ENCODE measurements at places on chromosomes 7 and 10. TPM values are rescaled to one million over a fixed set of nuclear protein-coding genes. Genes with fewer than 3 reads are reported as not detected.

FKBP9 gene
- not detected for total RNA-seq

ZNF804B gene
- not detected for total RNA-seq

TBRG4 gene
- 75.3 TPM for total RNA-seq

KNDC1 gene
- not detected for total RNA-seq

ZC3HAV1L gene
- 0.44 TPM for total RNA-seq

TUBB8 gene
- not detected for total RNA-seq

MRC1 gene
- not detected for total RNA-seq

OR13A1 gene
- total RNA-seq, result not detected

SPDYE16 gene
- 0.25 TPM for total RNA-seq

NUDT5 gene
- 13.6 TPM for total RNA-seq

TFEC gene
- total RNA-seq, result not detected

PDLIM1 gene
- total RNA-seq, result 1.6 TPM

AMPH gene
- total RNA-seq, result not detected

SH3PXD2A gene
- 9.2 TPM for total RNA-seq

SORBS1 gene
- 3.0 TPM for total RNA-seq

HHEX gene
- total RNA-seq, result 2.0 TPM

SPDYE6 gene
- total RNA-seq, result not detected

GPC2 gene
- total RNA-seq, result 13.3 TPM

NEUROG3 gene
- total RNA-seq, result not detected

ZNF32 gene
- total RNA-seq, result 17.4 TPM

PHTF2 gene
- total RNA-seq, result 10.2 TPM

CRYGN gene
- not detected for total RNA-seq

LLCFC1 gene
- not detected for total RNA-seq

ZNF479 gene
- total RNA-seq, result not detected

DENND2A gene
- not detected for total RNA-seq

CASD1 gene
- total RNA-seq, result 15.5 TPM

GRID2IP gene
- total RNA-seq, result 0.33 TPM

NUPR2 gene
- not detected for total RNA-seq

EPHB6 gene
- 13.8 TPM for total RNA-seq

SYT15 gene
- 0.35 TPM for total RNA-seq
